Fibroblast of the aortic adventitia (primary cell): ENCODE measurements at places on chromosomes 13 and 19.

- no peak for DNase-seq
Observed at GRCh38 chr19:17159466-17160393, 55.4 kb upstream of the USE1 start.

DNA sequence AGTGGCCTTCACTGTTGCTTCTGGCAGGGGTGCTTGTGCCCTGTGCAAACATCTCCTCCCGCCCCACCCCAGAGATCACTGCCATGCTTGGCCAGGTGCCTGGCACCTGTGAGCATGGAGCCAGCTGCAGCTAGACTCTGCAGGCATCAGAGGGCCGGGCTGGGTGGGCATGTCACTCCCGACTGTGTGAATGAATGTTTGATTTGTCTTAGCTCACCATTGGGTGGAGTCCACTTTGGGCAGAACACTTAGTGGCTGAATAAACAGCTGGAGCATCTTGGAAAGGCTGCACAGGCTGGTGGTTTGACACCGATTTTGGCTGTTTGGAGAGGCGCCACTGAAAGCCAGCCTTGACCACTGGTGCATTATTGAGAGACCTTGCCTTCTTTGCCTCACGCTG lies 267.3 kb downstream of the DLEU7 start:
- DNase-seq = no peak

DNA sequence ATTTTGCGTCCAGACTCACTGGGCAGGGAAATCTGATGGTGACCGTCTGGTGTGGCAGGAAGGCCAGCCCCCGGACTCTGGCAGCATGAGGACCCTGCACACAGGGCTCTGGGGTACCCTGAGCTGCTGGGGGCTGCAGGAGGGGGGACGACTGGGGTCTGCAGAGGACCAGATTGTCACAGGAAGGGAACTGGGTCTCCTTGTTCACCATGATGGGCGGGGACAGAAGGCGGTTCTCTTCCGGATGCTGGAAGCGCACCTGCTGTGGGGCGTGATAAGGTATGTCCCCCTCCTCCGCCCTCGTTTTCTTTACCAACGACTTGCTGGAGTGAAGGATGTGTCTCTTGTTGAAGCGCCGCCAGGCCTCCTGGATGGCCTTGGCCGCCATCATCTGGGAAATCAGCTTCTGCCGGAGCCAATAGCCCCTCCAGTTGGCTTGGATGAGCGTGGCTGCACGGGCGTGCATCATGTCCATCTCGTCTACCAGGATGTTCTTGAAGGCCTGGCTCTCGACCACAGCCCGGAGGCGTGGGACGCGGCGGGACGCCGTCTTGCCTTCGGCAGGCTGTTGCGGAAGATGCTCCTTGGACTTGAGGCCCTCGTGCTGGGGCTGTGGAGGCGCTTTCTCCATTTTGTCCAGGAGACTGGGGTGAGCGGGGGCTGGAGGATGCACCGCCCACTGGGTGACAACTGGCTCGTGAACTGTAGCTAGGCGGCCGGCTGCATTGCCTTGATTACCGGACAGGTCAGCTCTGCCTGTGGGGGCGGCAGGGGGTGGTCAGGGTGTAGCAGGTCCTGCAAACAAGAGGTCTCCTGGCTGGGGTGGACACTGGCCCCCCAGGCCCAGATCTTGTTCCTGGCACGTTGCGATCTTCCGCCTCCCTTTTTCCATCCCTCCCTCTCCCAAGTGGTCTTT lies 7.2 kb downstream of the IQCN start:
- DNase-seq = no peak

- DNase-seq = peak; percentile 47
Observed at GRCh38 chr13:30224732-30225131, 82.6 kb downstream of the KATNAL1 start.

DNA sequence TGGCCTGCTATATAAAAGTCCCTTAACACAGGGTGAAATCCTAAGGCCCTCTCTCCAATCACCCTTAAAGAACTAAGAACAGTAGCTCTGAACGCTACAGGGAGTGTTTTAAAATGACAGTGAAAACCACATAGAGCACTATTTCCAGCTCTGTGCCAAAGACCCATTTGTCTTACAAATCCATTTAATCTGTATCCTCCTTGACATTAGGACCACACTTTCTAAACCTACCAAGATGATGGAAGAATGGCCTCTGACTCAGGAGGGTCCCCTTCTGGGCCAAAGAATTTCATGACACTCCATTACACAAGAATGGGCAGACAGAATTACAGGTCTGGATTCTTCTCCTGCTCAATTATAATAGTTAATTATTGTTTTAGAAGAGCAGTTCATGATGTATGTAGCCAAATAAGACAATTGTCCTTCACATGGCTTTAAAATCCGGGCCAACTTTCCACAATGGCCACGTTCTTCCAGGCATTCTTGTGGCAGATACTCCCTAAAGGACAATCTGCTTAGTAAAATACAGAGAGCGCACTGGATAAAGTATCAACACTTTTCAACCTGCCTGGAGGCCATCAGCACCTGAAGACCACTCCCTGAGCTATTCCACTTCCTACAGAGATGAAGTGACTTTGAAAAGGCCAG lies 61.0 kb downstream of the STK24 start:
- DNase-seq = no peak

DNA sequence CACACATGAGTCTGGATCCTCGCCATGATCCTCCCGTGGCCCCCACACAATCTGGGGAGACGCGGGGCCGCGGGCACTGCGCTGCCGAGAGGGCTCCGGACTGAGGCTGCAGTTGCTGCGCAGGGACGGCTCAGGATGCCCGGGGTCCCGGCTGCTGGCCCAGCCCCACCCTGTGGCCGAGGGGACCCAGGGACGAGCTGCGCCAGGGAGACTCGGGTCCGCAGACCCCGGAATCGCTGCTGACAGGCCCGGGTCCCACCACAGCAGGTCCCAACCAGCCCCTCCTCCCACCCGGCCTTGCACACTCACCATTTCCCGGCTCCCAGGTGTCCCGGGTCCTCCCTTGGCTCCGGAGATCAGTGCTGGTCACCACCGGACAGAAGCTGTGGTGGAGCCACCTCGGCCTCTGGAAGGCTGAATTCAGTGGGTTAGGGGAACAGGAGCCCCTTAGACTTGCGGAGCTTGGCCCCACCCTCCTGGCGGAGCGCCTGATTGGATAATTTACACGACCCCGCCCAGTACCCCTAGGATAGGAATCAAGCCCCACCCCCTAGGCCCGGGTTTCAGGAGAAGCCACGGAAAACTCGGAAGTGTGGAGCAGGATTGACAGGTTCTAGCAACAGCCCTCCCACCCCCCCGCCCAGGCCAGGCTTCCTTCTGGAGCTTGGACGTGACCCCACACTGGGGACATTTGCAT lies 57.4 kb downstream of the ZNF44 start:
- DNase-seq = no peak

DNA sequence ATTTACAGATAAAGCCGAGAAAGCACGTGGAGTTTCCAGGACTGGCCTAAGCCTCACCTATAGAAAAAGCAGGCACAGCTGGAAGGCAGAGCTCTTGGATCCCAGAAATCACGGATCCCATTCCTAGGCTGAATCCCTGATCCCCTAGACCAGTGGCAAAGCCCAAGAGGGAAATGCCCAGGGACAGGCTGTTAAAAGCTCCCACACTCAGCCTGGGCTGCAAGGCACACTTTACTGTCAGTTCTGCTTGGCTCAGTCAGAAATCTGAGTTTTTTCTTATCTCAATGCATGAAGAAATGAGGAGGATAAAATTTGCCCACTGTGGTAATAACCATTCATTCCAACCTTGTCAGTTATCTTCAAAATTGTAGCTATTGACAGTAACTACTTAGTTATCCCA lies 8.0 kb upstream of the FUT2 start:
- no peak for DNase-seq

GRCh38 chr19:51427201-51427600 lies 9.8 kb upstream of the SIGLEC10 start:
- no peak for DNase-seq

DNA sequence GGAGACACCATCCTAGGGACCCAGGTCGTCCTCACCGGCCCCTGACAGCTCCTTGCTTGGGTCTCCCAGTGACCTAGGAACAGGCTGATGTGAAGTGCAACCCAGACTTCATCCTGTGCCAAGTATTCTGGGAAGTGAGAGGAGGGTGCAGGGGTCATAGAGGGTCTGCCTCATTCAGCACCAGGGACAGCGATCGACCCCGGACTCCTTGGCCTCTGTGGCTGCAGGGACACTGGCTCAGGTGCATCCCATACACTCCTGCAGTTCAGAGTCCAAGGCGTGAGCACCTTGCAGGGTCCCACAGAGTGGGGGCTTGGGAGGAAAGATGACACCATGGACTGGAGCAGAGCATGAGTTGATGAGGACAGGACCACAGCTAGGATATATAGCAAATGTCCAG lies 10.0 kb upstream of the OR10H2 start:
- DNase-seq = no peak

- no peak for DNase-seq
Observed at GRCh38 chr19:7328647-7329046, 20.1 kb upstream of the ARHGEF18 start.

GRCh38 chr19:47267350-47267759 lies 7.3 kb upstream of the INAFM1 start:
- no peak for DNase-seq

DNA sequence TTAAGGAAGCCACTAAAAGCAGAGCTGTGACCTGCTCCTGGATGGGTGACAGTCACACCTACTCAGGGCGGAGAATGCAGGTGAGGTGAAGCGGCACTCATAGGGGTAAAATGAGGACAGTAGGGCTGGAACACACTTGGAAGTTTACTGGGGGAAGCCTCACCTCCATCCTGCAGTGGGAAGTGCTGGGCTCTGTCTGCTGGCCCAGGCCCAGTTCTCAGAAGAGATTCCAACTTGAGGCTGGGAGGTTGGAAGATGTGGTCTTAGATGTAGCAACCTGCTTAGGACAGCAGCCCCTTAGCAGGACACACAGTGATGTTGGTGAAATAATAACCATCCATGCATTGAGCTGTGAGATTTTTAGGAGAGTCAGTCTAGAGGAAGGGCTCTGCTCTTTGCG lies 4.6 kb downstream of the MEDAG start:
- no peak for DNase-seq

- DNase-seq = no peak
Observed at GRCh38 chr13:34591900-34592529, 350.1 kb upstream of the NBEA start.

DNA sequence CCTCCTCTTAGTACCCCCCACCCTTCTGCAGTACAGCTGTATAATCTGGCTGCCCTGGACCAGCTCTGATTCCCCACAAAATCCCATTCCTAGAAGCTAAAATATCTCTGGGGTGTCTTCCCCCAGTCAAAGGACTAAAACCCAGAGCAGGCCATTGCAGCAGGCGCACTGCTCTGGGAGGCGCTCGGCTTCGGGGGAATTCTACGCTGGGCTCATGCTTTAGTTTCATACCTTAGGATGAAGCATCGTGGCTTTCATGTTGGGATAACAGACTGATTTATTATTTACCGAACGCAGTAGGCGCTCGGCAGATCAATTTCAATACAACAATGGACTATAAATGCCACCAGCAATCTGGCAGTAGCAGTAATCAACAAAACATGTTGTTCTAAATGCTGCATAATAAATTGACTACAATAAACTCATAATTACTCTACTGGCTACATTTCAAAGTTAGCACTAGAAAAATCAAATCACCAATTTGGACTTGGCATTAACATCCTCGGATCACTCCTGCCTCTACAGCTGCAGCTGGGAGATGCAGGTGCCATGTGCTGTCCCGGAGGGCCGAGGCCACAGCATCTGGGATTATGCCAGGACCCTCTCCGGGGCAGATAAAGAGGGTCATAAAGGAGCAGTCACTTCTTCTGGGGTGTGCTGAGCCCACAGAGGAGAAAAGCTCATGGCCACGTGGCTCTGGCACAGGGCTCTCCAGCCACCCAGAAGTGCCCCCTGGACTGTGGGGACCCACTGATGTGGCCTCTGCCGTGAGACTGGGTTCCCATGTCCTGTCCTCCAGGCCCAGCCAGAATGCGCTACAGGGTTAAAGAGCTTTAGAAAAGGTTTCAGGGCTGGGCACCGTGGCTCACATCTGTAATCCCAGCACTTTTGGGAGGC lies 35.3 kb downstream of the CEBPG start:
- DNase-seq = no peak

DNA sequence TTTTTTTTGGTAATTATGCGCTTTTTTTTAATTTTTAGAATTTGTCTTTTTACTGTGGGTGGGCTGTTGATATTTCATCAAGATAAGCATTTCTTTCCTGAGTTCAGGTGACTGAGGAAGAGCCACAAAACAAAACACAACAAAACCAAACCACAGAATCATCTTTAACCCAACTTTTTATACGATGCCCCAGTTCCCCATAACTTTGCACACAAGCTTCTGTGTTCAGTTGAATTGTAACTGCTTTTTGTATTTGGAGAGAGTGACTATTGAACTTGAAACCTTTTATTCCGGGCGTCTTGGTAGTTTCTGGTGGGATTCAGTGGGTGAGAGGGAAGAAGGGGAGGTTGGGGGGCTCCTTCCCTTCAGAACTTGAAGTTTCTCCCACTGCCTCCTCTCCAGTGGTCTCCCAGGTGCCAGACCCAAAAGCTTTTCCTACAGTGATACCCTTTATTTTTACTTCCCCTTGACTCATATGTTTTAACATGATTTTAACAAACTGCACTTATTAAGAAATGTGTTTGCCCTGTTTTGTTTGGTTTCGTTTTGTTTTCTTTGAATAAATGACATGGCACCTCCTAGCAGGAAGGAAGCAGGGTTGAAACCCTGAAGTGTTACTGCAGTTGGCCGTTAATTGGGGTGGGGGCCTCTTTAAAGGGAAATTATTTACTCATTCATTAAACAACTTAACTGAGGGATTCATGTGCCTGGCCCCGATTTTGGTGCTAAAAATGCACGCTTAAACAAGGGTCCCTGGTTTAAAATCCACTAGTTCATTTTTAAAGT lies 2.7 kb upstream of the CCDC97 start:
- no peak for DNase-seq

DNA sequence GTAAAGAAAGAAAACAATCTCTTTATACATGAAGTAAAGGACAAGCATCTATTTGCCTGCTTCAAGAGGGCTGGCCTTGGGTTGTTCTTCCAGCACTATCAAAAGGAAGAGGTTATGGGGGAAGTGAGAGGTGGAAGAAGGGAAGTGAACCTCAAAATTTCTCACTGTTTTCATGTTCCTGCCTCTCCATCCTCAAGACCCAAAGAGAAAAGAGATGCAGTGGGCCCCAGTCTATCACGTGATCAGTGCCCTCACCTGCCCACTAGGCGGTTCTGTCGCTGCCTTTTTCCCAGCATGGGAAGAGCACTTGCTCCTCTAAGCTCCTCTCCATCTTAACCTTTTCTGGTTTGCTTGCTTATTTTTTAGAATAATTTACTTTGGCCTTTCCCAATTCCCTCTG lies 6.2 kb upstream of the USP12 start:
- no peak for DNase-seq

GRCh38 chr13:31556376-31556775 lies 182.9 kb upstream of the RXFP2 start:
- DNase-seq = no peak

GRCh38 chr13:28306325-28306724 lies 168.0 kb downstream of the PAN3 start:
- DNase-seq = no peak

GRCh38 chr19:19409205-19409604 lies 3.7 kb downstream of the GATAD2A start:
- DNase-seq = no peak
